ENCODE measurements at places on chromosomes 2 and 18.

DNA sequence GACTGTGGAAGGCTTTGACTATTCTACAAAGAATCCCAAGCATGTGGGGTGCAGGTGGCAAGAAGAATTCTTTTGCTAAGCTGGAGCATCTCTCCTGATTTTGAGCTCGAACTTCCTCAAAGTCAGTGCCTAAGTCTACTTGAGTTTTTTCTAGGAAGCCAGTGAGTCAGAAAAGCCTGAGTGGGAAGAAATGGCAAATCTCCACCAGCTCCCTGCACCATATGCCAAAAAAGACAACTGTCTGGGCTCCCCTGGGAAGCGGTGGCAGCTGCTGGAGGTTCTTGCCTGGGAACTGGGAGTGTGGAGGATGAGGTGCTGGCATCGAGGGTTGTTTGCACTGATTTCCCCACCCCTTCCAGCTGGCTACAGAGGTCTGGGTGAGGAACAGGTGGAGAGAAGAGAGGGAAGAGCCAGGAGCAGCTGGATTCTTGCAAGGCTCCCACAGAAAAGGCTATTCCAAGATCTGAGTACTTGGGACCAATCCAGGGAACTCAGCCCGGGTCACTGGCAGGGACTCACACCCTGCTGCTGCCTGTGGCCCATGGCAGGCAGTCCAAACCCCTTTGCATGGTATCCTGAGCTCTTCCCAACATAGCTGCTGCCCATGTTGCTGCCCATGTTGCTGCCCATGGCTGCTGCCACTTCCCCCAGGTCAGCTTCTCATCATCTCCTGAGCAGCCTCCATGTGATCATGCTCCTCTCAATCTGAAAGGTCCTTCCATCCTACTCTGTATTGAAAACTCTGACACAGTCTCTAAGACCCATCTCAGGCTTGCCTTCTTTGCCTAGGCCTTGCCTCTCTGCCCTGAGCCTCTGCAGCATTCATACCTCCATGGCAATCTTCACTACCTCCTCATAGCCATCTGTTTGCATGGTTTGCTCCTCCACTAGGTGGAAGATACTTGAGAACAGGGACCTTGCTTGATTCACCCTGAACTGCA is 128.3 kb upstream of the SPATS2L start:
- DNase-seq = no peak

- DNase-seq = peak; percentile 36
Observed at GRCh38 chr18:12048827-12049175, 44.8 kb upstream of the ANKRD62 start.

DNA sequence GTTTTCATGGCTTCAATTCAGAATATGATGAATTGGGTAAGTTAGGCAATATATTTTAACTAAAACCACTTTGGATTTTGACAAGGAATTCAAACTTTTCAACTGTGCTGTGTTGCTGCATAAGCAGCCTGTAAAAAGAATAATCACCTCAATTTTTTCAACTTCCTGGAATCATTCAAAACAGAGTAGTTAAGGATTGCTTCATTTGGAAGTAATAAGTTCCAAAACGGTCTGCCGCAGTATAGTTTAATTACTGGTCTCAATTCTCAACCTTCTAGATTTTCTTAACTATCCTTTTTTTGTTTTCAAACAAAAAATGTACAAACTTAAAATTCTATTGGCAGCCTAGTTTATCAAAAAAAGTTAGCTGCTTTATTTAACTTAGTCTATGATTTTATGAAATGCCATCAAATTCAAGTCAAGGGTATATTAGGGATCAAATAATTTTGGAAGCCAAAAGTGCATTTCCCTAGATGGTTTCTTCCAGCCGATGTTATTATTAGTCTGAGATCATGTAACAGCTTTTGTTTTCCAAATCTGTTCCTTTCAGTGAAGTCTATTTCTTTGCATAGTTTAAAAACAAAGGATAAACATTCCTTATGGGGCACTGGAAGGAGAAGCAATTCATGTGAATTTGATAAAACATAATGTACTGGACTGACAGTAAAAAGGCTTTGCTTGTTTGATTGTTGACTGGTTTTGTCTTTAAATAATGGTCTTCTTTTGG is 76.1 kb upstream of the ETAA1 start:
- no peak for DNase-seq

DNA sequence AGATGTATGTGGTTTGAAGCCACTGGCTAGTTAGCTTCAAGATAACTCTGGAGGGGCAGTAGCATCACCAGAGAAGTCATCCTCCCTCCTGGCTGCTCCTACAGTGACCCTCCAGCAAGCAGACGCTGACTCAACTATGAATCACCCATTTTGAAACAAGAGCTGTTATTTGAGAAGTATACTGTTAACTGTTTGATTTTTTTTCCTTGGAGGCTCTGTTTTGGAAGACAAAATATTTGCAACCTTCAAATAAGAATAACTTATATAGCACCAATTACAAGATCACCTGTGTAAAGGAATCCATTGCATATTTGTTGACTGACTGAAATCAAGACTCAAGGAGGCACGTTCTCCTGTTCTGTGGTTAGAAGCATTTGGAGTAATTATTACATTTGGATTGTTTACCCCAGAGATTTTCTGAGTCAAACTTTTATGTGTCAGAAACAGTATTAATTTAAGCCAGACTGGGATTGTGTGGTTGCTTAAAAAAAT is 313.8 kb downstream of the MTX2 start:
- peak; percentile 95 for DNase-seq
